T1000 (cell line): ENCODE measurements at places on chromosomes 1 and 21.

GRCh38 chr1:156394082-156394481, 25.1 kb downstream of the RHBG start:
- DNase-seq = no peak

DNA sequence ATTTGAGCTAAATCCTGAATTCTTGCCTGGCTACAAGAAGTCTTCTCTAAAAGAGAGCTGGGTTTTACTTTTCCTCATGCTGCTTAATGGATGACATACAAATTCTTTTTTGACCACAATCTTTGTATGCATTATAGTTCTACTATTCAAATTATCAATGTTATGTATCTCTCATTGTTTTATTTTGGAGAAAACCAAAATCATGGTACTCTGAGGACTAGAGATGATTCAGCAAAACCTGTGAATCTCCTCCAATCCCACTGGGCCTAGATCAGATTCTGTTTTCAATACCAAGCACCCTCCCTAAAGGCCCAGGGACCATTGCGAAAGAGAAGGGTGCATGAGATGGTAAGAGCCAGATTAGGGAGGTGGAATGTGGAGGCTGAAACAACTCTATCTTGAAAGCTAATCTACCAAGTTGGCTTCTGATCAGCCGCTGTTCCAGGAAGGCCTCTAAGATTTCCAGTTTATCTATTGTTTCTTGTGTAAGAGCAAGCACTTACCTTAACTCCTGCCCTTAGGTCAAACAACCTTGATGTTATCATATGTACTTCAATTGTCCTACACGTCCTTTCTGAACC, 547.2 kb downstream of the PLPP3 start:
- DNase-seq = no peak

DNA sequence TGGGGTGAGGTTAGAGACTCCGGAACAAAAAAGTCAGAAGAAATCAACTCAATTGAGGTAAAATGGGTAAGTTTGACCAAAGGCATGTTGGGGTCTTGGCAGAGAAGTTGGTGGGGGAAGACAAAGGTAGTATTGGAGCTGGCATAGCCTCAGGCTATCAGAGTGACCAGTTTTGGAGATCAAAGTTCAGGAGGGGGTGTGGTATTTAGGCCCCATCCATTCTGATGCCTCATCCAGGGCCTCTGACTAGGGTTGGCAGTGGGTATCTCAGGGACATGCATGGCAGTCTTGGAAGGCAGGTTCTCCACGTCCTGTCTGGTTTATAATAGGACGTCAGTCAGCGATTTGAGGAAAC, 73.2 kb upstream of the TRABD2B start:
- no peak for DNase-seq

DNA sequence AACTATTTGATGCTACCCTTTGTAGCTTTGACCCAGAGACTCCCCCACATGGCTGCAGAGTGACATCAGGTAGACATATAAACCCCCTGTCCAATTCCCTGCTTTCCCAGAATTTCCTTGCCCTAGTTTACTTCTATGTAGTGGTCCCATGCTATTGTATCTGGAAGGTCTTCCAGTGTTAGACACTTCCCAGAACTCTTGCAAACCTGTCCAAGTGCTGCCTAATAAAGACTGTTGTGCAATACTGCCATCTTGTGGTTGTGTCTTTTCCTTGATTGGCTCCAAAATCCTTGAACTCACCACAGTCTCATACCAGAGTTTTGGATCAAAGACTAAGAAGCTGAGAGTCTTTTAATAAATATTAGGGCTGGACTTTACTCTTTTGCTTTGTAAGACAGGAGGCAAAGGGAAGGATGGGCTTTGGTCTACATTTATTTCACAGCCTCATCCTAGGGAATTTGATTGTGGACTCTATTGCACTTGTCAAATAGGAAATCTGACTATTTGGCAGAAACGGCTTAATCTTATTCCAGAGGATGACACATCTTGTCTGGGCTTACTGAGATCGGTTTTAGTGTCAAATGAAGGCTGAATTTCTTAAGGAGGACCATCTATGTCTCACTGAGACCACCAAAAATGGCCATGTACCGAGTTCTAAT, 169.9 kb downstream of the LRRC7 start:
- DNase-seq = peak; percentile 42

DNA sequence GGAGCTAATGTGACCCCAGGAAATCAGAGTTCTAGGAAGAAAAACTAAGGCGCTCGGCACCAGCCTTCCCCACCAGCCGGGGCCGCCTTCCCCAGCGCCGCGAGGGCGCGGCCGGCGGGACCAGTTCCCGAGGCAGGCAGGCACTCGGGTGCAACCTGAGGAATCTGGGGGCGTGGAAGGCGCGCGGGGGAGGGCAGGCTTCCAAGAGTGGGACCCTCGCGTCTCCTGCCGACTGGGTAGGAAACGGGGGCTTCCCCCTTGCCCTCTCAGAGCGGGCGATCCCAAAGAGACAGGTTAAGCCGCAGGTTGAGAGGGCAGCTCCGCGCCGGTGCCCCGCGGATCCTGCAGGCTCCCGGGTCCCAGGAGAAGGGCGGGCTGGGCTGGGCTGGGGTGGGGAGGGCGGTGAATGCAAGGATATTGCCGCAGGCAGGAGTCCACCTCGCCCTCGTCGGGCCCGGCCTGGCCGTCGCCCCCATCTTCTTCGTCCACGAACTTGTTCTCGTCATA, 431 bp downstream of the ARPC5 start:
- DNase-seq = no peak

DNA sequence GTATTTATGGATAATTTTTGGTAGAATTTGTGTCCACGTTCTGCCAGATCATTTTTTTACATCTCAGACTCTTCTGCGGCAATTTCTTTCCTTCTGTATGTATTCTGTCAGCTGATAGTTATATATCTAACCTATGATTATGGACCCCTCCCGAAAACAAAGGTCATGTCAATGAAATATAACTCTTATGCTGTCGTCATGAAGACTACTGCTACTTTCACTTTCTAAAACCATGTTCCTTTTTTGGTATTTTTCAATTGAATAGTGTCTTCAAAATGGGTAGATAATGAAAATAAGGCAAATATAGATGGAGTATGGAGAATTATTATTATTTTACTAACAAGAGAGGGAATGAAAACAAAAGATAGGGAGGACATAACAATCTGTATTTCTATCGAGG, 3.2 kb downstream of the ANGPTL1 start:
- DNase-seq = no peak

DNA sequence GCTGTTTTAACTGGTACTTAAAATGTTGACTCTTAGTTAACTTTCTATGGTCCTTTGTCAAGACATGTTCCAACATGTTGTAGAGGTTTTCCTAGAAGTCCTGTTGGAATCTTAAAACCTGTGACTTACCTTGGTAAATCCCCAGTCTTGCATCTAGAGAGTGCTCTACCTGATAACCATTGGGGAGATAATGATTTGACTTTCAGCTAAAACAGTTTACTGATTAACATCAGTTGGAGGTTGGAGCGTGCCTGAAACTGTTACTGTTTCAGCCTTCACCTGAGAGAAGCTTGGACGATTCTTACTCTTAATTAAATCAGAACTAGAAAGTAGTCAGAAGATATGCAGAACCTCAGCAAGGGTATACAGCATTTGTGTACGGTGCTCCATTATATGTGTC, 8.8 kb downstream of the MDM4 start:
- DNase-seq = no peak

DNA sequence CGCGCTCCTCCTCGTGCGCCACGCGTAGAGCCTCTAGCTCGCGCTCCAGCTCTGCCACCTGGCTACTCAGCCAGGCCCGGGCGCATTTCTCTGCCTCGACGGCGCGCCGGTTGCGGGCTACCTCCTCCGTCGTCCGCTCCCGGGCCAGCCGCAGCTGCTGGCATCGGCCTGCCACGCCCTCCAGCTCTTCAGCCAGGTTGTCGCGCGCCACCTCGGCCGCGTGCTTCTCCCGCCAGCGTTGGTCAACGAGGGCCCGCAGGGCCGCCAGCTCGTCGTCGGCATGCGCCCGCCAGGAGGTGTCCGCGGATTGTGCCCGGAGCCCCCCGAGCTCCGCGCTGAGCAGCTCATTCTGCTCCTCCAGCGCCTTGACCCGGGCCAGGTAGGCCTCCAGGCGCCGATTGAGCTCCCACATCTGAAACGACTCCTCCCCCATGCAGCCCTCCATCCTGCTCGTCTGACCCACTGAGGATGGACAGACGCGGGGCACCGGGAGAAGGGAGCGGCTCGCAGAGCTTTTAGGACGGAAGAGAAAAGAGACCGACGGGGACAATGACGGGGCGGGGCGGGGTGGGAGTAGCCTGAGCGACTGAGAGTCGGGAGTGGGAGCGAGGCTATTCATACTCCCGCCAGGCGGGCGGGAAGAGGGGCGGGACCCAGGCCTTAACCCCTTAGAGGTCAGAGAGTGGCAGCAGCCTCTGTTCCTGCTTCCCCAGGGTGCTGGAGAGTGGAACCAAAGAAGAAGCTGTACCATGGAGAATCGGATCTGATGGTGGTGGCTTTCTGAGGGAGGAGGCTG, at the start of gene NES:
NES (minus strand) TSS at position 588 of the 796 bp plus-strand sequence; CDS start at position 445, 143 bp downstream.
- DNase-seq = no peak

- no peak for DNase-seq
Measured at GRCh38 chr1:2044510-2045319, 5.5 kb upstream of the PRKCZ start.

DNA sequence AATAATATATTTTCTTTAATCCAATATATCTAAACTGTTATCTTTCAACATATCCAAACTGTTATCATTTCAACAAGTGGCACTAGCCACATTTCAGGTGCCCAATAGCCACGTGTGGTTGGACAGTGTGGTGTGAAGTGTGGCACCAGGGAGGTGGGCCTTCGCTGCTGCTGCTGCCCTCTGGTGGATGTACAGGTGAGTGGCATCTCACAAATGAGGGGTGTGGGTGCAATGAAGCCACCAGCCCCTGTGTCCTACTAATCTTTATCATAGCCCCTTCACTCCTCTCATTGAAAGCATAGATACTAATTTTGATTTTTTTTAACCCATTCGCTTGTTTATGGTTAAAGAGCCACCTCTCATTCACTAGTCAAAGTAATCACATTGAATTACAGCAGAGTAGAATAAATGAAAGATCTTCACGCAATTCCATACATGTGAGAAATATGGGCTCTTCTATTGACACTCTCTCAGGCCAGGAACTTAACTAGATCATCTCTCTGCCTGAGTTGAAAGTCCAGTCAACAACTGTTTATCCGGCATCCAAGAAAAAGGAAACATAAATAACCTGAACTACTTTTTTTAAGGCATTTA, 499.2 kb downstream of the OMA1 start:
- DNase-seq = no peak
